ENCODE measurements at places on chromosomes 12 and 14. TPM values are rescaled to one million over a fixed set of nuclear protein-coding genes. Genes with fewer than 3 reads are reported as not detected.
A peak's percentile ranks its signal among the peaks of the same experiment; 100 is the strongest.

The RNASE4 gene
- 142 TPM for total RNA-seq

- DNase-seq, result no peak
Observed at GRCh38 chr14:71362920-71363584, 455.8 kb downstream of the PCNX1 start.

DNA sequence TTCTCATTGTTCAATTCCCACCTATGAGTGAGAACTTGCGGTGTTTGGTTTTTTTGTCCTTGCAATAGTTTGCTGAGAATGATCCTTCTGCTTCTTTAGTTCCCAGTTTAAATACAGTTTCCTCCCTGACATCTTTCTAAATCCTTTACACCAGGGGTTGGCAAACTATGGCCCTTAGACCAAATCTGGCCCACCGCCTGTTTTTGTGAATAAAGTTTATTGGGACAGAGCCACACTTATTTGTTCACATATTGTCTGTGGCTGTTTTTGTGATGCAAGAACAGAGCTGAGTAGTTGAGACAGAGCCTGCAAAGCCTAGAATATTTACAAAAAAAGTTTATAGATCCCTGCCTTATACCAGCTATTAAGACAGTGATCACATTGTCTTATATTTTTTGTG lies 53.7 kb downstream of the SERPINA10 start:
- DNase-seq, result no peak

DNA sequence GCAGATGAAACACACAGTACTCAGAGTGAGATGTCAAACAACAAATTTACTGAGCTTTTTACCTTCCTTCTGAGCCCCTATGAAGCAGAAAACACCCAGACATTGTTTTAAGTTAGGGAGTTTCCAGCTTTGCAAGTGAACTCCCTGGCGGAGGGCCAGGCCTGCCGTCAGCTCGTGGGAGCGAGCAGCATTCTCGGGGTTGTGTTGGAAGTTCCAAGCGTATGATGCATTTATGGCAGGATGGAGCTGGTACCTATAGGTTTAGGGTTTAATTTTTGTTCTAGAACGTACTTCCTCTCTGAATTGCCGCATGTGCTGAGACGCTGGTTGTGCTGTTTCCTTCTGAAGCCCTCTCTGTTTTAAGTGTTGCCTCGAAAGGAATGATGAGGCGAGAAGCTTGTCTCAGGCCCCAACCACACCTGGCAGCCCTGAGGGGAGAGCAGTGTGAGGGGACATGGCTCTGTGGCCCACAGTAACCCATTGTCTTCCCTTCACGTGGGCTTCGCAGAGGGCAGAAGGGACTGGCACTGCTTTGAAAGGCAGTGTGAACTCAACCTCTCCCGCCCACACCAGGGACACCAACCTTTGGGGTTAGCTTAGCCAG lies 76.6 kb downstream of the SSPN start:
- DNase-seq, result peak; percentile 91

The DEPDC4 gene
- total RNA-seq, result not detected

The RNU4-1 gene
- 3,570 TPM for total RNA-seq

- DNase-seq, result no peak
Observed at GRCh38 chr14:75143761-75144527, 17.1 kb upstream of the NEK9 start.

The MANSC1 gene
- total RNA-seq, result 14.1 TPM

GRCh38 chr12:32881107-32881506 lies 15.5 kb downstream of the PKP2 start:
- no peak for DNase-seq

GRCh38 chr12:93376436-93377251 lies 1.1 kb upstream of the NUDT4 start:
- DNase-seq, result peak; percentile 40

The ALG10 gene
- total RNA-seq, result 11.7 TPM

DNA sequence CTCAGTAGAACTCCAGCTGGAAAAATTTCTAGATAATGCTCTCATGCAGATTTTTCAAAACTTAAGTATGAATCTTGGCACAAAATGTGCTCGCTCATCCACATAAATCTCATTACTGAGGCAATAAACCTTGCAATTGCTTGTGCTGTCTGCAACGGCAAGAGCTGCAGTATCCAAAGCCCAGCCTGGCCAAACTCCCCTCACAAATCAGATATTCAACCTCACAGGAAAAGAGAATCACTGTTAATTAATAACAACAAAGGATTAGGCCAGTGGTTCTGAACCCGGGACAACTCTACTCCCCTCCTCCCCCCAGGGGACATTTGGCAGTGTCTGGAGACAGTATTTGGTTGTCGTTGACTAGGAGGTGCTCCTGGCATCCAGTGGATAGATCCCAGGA lies 19.2 kb upstream of the CORO1C start:
- no peak for DNase-seq

- DNase-seq, result no peak
Observed at GRCh38 chr12:68332728-68333630, 817 bp upstream of the MDM1 start.

- no peak for DNase-seq
Observed at GRCh38 chr12:53748072-53748840, 3.5 kb downstream of the CISTR start.

DNA sequence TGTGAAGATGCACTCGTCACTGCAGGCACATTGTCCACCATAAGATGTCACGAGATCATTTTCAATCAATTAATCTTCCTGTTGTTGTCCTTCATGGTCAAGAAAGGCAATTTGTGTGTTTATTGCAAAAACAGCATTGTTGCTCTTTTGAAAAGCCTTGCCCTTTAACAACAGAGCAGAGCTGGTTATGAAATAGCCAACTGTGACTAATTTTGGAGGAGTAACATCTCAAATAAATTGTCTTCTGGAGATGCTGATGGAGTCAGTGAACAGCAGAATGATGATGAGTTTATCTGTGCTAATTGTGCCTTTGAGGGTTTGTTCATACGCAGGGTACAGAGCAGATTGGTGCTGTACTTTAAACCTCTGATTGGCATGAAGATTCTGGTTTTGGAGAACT lies 88.3 kb upstream of the E2F7 start:
- DNase-seq, result no peak

- DNase-seq, result no peak
Observed at GRCh38 chr12:92802906-92803305, 100.1 kb downstream of the PLEKHG7 start.

- DNase-seq, result no peak
Observed at GRCh38 chr12:85322715-85323114, 42.7 kb downstream of the ALX1 start.

The LYSET gene
- 20.5 TPM for total RNA-seq

GRCh38 chr12:22821985-22822384 lies 197.0 kb downstream of the ETNK1 start:
- DNase-seq, result no peak

- no peak for DNase-seq
Observed at GRCh38 chr12:62371661-62372060, 95.0 kb upstream of the MON2 start.

DNA sequence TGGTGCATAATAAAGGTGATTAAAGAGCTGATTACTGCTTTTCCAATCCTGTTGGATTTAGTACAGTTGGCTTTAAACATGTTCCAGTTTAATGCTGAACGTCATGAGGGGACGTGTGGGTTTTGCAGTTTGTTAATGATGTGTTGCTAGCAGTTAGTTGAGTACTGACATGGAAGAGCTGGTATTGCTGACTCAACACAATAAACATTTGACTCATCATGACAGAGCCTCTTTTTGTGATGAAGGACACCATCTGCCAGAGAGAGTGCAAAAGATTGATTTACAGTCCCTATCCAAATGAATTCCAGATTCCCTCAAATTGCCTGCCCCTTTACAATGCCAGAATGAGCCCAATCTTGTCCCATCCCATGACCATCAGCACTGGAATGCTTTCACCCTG lies 346.2 kb upstream of the PRICKLE1 start:
- no peak for DNase-seq

DNA sequence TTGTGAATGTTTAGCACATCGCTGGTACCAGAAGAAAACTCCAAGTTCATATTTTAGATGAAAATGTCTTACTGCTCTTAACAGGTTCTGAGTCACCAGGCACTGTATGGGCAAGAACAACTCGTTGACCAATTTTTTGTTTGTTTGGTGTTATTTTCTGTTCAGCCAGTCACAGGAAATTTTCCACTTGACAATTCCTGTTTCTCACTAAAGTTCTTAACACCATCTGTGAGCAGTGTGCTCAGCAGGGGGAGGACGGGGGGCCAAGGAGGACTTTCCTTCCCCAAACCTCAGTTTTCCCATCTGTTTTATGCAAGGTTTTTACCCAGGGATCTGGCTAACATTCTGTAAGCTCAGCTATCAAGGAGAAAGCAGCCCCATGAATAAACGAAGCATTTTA lies 3.0 kb downstream of the NUAK1 start:
- DNase-seq, result no peak

Data from ovary (tissue), 10 donors.